GM23338 (cell line): ENCODE measurements at places on chromosomes 11 and 22. TPM values are rescaled to one million over a fixed set of nuclear protein-coding genes. Genes with fewer than 3 reads are reported as not detected.
A peak's percentile ranks its signal among the peaks of the same experiment; 100 is the strongest.

PATE2 gene
- not detected in 2 replicates for total RNA-seq

DERL3 gene
- total RNA-seq = 10.6 and 13.6 TPM in 2 replicates

OR2AG2 gene
- 0.31 and 0.45 TPM in 2 replicates for total RNA-seq

ROM1 gene
- 0.24 TPM in 1 of 2 replicates, not detected in the other for total RNA-seq

GRCh38 chr11:90414221-90414620 is 191.4 kb upstream of the CHORDC1 start:
- no peak for DNase-seq

DNA sequence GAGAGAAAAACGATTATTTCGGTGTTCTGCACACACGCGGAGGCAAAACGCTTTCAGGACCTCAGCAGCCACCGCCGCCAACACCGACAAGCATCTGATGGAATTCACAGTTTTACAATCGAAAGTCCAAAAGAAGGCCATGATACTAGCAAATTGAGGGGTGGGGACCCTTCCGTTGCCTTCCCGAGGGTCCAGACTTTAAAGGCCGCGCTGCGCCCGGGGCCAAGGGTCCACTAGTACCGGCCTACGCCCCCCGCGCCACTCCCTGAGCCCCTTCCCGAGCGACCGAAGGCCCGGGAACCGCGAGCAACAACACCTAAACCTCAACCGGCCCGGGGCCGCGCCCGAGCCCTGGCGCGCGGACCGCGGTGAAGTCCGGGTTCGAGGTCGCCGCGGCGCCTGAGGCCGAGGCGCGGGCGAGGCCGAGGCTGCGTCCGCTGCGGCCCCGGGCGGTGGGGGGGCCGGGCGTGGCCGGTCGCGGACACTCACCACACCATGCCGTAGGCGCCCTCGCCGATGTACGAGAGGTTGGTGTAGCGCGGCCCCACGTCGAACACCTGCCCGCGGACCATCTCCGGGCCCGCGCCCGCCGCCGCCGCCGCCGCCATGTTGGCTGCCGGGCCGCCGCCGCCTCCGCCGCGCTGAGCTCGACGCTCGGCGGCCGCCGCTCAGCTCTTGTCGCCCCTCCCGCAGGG is 465 bp downstream of the MAPK1 start:
- peak; percentile 44 for DNase-seq

DNA sequence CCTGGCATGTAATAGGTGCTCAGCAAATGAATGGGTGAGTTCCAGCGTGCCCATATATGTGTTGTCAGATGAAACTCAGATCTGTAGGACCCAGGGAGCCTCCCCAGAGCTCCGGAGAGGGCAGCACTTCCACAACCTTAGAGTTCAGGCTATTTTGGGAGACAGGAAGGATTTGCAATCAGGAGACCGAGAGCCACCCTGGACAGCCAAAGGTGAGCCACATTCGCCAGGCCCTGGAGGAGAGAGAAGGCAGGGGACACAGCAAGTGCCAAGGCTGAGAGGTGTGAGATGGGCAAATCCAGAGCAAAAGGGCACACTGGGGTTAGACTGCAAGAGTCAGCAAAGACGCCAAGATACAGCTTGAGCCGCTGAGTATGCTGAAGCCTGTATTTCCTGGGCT is 66.4 kb downstream of the CD82 start:
- DNase-seq = no peak

- DNase-seq = peak; percentile 57
Observed at GRCh38 chr11:45022294-45023064, 71.8 kb upstream of the TP53I11 start.

- DNase-seq = no peak
Observed at GRCh38 chr11:79013509-79013908, 427.3 kb downstream of the TENM4 start.

GRCh38 chr11:36577859-36578258 is 10.1 kb downstream of the RAG1 start:
- no peak for DNase-seq

DNA sequence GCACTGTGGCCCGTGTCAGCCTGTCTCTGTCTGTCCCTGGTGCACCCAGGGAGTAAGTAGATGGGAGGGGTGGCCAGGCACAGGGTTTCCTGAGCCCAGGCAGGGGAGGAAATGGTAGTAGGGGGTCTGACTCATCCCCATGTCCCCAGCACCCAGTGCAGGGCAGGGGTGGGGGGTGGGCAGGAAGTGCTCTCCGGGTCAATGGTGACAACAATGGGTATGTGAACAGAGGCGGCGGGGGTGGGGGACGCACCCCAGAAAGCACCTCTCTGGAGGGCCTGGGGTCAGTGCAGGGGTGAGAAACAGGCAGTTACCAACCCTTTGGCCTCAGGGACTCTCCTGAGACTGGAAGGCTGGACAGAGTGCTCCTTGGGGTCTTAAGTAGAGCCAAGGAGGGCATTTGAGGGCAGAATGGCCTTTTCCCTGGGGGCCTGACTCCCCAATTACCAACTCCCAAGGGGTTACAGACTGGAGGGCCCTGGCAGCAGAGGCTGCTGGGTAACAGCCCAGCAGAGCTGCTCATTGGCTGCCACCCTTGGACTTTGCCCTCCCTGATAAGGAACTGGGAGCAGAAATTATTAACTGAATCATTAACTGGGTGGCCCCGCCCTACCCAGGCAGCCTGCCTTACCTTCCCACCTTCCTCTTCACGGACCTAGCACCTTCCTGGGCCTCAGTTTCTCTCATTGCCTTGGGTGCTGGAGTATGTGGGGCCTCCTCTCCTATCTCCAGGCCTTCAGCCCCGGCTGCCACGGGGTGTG is 4.2 kb downstream of the MYRF start:
- no peak for DNase-seq

DNA sequence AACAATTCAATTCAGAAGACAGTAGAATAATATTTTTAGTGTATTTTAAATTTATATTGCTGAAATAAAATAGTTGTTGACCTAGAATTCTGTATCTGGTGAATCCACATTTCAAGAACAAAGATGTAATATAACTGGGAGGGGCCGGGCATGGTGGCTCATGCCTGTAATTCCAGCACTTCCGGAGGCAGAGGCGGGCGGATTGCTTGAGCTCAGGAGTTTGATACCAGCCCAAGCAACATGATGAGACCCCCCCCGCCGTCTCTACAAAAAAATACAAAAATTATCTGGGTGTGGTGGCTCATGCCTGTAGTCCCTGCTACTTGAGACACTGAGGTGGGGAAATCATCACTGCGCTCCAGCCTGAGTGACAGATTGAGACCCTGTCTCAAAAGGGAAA is 72.6 kb downstream of the CD82 start:
- no peak for DNase-seq
